ENCODE measurements at places on chromosomes 1 and 21. TPM values are rescaled to one million over a fixed set of nuclear protein-coding genes. Genes with fewer than 3 reads are reported as not detected.

GRCh38 chr21:21714426-21714825, 716.2 kb downstream of the NCAM2 start:
- DNase-seq = no peak

Gene KRTAP21-3
- polyA plus RNA-seq = not detected

Gene KIAA0040
- polyA plus RNA-seq = 53.8 TPM

DNA sequence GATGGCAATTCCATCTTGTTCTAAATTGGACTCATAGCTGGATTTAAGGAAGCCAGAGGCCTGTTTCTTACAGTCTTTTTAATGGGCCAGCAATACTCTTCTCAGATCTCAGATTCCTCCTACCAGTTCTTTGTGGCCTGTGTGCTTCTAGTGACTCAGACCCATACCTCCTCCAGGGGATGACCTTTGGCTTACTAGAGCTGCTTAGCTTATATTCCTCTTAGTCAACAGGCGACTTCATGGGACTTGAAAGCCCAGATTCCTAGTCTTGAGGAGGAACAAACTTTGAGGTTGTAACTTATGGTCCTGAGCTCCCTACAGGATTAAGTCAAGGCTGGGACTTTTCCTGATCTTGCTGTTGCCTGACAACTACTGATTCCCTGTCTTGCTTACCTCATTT, 12.4 kb upstream of the PAPPA2 start:
- DNase-seq = no peak

DNA sequence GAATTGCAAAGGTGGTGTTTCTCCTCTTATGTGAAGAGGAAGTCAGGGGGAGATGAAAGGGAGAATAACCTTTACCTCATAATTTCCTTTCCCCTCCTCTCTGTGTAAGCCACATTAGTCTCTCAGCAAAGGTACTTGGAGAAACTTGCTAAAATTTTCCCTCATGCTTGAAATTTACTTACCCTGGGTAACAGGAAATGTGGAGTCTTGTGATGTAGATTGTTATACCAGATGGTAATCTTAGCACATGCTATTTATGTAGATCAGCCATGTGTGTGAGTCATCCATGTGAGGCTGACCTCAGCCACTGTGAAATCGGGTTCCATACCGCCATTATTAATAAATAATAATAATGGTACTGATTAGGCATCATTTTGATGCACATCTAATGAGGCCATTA, 128.4 kb downstream of the TGFB2 start:
- no peak for DNase-seq

Data from CD4-positive, alpha-beta memory T cell (primary cell).